NCI-H446 treated with DMSO at 0.1 percent for 48 hours (cell line): ENCODE measurements at places on chromosomes 1 and 21.

- peak; percentile 44 for DNase-seq
These were observed 188.2 kb downstream of the OMA1 start for GRCh38 chr1:58358346-58358745.

GRCh38 chr1:160624464-160624863 lies 22.4 kb downstream of the SLAMF1 start:
- DNase-seq, result no peak

- DNase-seq, result no peak
These were observed 28.5 kb downstream of the PLEKHA6 start for GRCh38 chr1:204331275-204331674.

DNA sequence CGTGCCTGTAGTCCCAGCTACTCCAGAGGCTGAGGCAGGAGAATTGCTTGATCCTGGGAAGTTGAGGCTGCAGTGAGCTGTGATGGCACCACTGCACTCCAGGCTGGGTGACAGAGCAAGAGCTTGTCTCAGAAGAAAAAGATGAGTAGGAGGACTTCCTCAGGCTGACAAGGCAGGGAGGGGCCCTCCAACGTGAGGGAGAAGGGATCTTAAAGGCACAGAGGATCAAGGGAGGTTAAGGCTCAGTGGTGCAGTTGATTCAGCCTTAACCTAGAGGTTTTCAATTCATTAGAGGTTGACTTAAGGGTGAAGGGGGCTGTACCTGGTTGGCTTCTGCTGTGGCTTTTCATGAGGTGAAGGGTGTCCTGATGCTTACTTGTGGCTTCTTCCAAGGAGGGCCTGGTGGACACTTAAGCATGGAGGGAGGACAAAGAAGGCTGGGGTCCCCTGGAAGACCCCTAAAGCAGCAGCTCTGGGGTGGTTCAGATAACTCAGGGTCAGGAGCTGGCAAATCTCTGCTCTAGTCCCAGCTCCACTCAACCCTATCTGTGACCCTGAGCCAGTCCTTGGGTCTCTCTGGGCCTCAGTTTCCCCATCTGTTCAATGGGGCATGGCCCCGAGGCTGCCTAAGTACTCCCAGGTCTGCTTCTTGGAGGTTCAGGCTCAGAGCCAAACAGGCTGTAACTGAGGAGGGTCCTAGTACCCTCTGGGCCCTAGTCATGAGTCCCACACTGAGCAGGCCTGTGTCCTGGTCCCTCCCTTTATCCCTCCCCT lies 6.3 kb downstream of the EXTL1 start:
- DNase-seq, result peak; percentile 55

- DNase-seq, result no peak
These were observed 23.7 kb upstream of the NRIP1 start for GRCh38 chr21:15088488-15088887.

DNA sequence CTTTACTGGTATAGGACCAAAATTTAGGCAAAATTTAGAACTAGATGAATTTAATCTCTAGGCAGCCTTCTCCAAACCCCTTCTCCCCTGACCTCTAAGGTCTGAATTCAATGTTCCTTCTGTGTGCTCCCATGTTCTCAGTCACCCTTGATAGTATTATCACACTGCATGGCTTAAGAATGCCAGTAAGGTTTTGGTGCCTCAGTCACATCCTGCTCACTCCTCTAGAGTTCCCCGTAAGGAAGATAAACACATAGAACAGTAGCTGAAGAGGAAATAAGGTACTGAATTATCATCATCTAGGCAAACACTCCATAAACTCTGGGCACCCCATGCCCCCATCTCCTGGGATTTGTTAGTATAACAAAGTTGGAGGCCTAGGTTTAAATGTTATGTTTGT lies 18.2 kb downstream of the PRRX1 start:
- DNase-seq, result no peak

DNA sequence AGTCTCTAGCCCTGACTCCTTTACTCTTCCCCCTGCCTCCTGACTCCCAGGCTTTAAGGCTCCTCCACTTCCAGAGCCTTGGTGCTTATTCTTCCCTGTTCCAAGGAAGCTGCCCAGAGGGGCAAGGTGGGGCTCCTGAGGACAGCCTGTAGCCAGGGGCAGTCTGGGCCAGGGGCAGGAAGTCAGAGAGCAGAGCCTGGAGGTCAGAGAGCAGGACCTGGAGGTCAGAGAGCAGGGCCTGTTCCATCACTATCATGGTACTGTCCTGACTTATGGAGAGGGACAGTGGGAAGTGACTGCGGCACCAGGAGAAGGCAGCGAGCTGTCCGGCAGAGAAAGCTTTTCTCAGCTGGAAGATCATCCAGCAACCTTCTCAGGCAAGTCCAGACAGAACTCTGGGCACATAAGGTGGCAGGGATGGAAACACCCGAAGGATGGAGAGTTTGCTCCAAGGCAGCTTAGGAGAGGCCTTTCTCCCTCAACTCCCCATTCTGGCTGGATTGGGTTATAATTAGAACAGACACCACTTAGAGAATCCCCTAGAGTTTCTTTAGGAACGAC lies 25.0 kb downstream of the PLXNA2 start:
- DNase-seq, result no peak

- no peak for DNase-seq
These were observed 35.3 kb upstream of the CLIC4 start for GRCh38 chr1:24709791-24710441.

DNA sequence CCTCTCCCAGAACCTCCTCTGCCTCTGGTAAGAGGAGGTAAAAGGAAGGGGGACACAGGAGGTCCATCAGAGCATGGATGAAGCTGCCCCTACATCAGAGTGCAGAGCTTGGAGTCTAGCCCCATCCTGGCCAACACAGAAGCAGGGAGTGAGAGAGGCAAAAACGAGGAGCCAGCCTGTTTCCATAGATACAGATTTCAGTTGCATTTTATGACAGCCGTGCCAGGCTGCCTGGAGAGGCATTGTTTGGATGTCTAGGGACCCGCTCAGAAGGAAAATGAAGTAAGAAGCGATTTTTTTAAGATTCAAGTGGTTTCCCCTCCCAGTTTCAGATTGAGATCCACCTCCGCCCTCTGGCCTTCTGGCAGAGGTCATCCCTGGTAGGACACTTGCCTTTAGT lies 11.5 kb upstream of the GJA8 start:
- DNase-seq, result no peak

GRCh38 chr1:2948751-2949680 lies 72.3 kb upstream of the ACTRT2 start:
- DNase-seq, result no peak

- no peak for DNase-seq
These were observed 237.0 kb downstream of the MRPL39 start for GRCh38 chr21:25370311-25370744.

- no peak for DNase-seq
These were observed 5.8 kb upstream of the FMO3 start for GRCh38 chr1:171084870-171085269.

DNA sequence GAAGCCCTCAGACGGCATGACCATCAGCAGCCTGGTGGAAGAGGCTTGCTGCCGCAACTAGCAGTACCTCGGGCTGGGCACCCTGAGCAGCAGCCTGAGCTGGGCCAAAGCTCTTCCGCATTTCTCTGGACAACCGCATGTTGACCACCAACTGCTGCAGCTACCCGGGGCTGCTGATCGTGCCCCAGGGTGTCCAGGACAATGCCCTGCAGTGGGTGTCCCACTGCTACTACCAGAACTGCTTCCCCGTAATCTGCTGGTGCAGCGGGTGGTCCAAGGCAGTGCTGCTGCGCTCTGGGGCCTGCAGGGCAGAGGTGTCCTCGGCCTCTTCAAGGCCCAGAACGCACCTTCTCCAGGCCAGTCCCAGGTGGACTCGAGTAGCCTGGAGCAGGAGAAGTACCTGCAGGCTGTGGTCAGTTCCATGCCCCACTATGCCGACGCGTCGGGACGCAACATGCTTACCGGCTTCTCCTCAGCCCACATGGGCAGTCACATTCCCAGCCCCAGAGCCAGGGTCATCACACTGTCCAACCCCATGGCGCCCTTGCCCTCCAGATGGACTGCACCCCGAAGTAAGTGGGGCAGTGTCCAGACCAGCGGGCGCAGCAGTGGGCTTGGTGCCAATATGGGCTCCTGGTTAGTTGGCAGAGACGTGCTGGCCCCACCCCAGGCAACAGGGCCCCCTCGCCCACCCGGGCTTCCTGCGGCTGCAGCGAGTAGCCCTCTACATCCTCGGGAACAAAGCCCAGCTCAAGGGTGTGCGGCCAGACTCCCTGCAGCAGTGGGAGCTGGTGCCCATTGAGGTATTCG lies 19.5 kb upstream of the NPPB start:
- DNase-seq, result no peak

DNA sequence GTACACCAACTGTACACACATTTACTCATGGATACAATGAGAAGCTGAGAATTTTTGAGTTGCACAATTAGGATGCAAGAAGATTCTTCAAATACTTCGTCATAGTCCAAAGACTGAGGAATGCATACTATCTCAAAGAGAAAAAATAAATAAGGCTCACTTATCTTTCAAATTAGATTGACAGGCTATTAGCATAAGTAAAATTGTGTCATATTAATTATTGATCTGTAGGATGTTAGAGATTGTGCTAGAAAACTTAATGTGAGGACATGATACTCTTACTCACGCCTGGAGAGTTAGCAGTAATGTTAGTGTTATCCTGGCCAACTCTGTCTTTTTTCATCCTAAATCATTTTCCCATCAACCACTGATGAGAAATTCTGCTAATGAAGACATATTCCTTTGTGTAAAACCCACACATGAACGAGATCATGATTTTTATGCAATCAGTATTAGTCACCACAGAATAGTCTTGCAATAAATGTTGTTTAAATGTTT lies 659.0 kb downstream of the LTN1 start:
- DNase-seq, result no peak

GRCh38 chr21:46633566-46633965 lies 1.9 kb upstream of the PRMT2 start:
- DNase-seq, result no peak

- no peak for DNase-seq
These were observed 205.4 kb downstream of the HLX start for GRCh38 chr1:221084681-221085080.

GRCh38 chr1:41053316-41053715 lies 31.8 kb upstream of the SLFNL1 start:
- no peak for DNase-seq

DNA sequence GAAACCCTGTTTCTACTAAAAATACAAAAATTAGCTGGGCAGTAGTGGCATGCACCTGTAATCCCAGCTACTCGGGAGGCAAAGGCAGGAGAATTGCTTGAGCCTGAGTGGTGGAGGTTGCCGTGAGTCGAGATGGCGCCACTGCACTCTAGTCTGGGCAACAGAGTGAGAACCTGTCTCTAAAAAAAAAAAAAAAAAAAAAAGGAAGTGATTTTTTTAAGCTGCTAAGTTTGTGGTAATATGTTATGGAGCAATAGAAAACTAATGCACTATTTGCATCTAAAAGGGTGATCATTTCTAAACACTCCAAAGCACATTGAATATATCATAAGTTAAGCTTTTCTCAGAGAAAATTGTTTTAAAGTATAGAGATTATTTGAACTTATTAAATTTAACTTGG lies 244.8 kb upstream of the SPAG17 start:
- no peak for DNase-seq

DNA sequence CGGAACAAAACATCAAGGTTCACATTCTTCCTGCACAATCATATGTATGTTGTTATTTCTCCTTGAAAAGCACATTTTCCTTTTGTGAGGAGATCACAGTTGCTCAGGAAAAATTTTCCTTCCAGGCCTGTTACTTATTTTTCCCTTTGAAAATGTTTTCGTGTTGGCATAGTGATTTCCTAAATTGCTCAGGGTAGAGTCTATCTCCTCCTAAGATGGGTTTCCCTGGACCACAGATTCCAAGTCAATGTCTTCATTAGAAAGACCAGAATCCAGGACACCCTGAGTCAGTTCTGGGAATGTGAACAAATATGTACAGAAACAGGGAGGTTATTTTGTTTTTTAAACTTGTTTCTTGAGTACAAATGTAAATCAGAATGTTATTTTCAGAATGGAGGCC lies 94.3 kb upstream of the C1orf105 start:
- no peak for DNase-seq

- DNase-seq, result no peak
These were observed 33.6 kb downstream of the AHDC1 start for GRCh38 chr1:27570356-27570755.

- DNase-seq, result no peak
These were observed 59.6 kb downstream of the SMYD3 start for GRCh38 chr1:246447501-246447900.

GRCh38 chr1:53663529-53664300 lies 75.2 kb downstream of the GLIS1 start:
- DNase-seq, result no peak

GRCh38 chr1:155970531-155971167 lies 7.7 kb downstream of the ARHGEF2 start:
- no peak for DNase-seq

- peak; percentile 49 for DNase-seq
These were observed 3.9 kb upstream of the CD58 start for GRCh38 chr1:116574581-116575291.

GRCh38 chr1:210129759-210130158 lies 102.8 kb upstream of the SERTAD4 start:
- DNase-seq, result no peak

GRCh38 chr1:159089184-159089791 lies 12.7 kb upstream of the AIM2 start:
- no peak for DNase-seq

GRCh38 chr1:21165646-21166045 lies 11.1 kb downstream of the EIF4G3 start:
- DNase-seq, result no peak

- no peak for DNase-seq
These were observed 1568.3 kb downstream of the AMY1C start for GRCh38 chr1:105317976-105318375.

DNA sequence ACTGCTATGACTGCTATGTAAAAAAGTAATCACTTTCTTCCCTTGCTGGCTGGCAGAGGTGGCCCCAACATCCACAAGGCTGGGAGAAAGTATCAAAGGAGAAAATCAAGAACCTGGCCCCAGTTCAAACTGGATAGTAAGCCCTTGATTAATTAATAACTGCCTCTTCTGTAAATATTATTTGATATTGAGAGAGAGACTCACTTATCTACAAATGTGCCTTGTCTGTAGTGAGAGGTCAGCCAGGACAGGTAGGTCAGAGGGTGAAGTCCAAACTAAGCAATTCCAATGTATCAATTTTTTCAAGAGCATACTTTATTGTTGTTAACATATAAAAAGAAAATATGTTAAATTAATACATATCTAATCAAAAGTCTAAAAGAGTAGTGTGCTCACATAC lies 23.8 kb upstream of the TARBP1 start:
- no peak for DNase-seq

- no peak for DNase-seq
These were observed 7.8 kb upstream of the SEMA4A start for GRCh38 chr1:156145650-156146019.

GRCh38 chr1:214494706-214495105 lies 56.7 kb downstream of the PTPN14 start:
- DNase-seq, result no peak

DNA sequence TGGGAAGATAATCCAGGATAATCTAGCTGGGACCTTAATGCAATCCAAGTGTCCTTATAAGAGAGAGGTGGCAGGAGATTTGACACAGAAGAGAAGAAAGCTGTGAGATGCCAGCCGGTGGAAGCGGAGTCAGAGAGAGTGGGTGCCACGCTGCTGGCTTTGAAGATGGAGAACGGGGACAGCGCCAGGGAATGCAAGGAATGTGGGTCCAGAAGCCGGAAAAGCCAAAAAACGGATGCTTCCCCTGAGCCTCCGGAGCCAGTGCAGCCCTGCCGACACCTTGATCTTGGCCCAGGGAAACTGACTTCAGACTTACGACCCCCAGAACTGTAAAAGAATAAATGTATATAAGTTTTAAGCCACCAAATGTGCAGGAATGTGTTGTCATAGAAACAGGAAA lies 152.6 kb downstream of the ZNF281 start:
- no peak for DNase-seq

GRCh38 chr21:15207231-15207630 lies 142.4 kb upstream of the NRIP1 start:
- DNase-seq, result no peak

GRCh38 chr1:39082010-39082799 lies 56.1 kb downstream of the NDUFS5 start:
- no peak for DNase-seq
